ENCODE measurements at places on chromosomes 1 and 21.

DNA sequence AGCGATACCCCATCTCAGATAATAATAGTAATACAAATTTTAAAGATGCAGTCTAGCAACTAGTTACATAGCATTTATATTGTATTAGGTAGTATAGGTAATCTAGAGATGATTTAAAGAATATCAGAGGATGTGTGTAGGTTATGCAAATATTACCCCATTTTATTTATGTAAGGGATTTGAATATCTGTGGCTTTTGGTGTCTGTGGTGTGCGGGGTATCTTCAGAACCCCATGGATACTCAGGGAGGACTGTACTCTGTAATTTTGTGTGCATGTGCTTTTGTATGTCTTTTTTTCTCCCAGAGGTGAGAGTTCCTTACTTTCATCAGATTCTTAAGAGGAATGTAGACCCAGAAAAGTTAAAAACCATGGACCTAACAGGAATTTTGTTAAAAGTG, 12.8 kb downstream of the RNF2 start:
- no peak for DNase-seq

DNA sequence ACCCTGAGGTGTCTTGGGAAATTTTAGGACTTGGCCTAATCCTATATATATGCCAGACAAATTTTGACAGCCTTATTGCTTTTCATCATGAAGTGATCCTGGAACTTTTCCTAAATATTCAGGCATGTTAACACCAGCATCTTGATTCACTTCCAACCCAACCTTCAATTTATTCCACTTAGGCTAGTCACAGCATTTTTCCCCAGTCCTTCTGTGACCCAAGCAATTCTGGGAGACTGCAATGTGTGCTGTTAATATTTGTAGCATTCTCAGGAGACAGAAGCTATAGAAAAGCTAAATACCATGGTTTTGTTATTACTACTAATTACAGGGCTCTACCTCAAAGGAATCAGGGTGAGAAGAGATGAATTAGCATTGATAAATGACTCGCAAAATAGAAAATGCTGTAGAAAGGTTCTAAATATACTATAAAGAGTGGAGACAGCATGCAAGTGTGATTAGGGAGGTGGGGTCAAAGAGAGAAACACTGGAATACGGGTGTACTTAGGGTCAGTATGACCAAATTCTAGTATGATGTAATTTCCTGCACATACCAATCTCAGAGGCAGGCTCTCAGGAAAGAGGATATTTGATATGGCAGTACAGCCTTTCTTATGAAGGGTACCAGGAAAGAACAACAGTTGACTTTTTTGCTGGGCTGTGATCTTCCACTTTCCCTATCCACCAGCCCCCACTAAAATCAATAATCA, 29.1 kb downstream of the PRRX1 start:
- DNase-seq: no peak

DNA sequence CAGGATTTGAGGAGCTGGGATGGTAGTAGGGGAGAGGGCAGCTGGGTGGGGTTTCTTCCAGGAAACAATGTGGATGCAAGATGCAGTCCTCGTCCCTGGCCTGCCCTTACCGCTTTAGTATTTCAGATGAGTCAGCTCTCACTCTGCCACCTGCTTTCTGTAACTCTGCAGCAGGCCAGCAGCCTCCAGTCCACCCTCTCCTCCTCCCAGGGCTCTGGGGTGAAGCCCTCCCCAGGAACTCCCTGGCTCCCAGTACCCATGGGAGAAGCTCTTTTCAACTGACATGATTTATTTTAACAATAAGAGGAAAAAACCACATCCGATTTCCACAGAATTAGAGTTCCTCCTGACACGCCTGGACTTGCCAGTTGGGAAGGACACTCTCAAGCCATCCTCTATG, 39.0 kb upstream of the IL20 start:
- DNase-seq: no peak

DNA sequence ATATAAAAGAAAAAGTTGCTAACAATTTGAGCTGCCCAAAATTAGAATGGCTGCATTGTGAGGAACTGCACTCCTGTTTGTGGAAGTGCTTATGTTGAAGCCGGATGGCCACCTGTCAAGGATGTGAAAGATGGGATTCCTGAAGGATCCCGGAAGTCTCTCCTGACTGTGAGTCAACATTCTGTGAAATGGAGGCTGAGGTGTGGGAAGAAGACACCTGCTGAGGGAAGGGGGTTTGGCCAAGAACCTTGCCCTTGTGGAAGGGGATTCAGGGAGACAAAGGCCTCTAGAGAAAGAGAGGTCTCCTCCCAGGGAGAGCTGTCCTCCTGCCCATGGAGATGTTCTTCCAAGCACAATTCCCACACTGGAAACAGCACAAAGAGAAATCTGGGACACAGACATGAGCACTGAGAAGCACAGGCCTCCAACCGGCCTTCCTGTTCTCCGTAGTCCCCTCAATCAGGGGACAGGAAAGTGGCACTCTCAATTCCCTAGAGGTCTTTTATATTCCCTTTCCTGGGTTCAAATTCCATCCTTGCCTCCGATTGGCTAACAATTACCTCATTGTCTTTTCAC, 70.5 kb downstream of the CD2 start:
- DNase-seq: no peak

- DNase-seq: no peak
Measured at GRCh38 chr1:203278082-203278884, 27.0 kb upstream of the BTG2 start.

DNA sequence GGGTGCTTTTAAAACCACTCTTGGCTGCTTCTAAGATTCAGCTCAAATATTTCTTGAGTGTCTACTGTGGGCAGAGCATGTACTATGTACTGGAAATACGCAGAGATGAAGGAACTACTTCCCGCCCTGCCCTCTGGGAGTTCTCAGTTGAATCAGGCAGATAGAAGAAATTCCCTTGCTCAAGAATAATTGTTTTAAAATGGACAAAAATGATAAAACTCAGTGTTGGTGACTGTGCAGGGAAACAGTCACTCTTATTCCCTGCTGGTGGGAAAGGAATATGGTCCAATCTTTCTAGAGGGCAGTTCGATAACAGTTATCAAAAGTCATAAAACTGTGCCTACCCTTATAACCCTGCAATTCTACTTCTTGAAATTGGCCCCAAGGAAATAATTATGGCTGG, 16.9 kb upstream of the GRHL3 start:
- no peak for DNase-seq

GRCh38 chr1:228217551-228218344, 9.9 kb downstream of the OBSCN start:
- no peak for DNase-seq

GRCh38 chr1:29285771-29286170, 49.4 kb downstream of the PTPRU start:
- DNase-seq: no peak

DNA sequence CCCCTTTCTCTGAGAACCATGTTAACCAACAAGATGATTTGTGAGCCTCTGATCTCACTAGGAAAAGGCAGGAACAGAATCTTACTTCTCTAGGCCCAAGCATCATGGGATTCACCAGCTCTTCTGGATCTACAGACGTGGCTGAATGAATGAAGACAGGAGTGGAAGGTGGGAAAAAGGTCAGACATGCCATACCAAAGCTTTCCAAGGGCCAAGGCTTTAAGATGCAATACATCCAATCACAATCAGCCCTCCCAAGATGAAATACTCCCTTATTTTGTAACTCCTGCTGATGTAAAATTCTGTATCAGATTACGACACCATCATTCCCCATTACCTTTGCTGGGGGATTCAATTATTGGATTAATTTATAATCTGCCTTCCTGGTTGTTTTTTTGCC, 80.9 kb downstream of the SSBP3 start:
- DNase-seq: no peak

DNA sequence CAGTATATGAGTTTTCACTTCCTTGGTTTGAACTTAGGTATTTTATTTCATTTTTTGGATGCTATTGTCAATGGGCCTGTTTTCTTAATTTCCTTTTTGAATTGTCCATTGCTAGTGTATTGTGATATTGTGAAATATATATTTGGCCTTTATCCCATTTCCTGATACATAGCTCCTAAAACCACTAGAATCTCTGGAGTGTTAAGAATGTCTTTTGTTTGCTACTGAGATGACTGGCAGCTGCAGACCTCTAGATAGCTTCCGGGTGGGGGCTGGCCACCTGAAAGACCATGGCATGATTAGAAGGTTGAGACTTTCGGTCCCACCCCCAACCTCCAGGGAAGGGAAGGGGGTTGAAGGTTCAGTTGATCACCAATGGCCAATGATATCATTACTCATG, 245.4 kb downstream of the KCNJ6 start:
- DNase-seq: no peak
